ENCODE measurements at places on chromosomes 3 and 15.
A peak's percentile ranks its signal among the peaks of the same experiment; 100 is the strongest.

GRCh38 chr3:171944118-171945016, 95.0 kb upstream of the FNDC3B start:
- no peak for DNase-seq

- DNase-seq, result no peak
Measured at GRCh38 chr3:3516996-3517395, 282.2 kb upstream of the LRRN1 start.

DNA sequence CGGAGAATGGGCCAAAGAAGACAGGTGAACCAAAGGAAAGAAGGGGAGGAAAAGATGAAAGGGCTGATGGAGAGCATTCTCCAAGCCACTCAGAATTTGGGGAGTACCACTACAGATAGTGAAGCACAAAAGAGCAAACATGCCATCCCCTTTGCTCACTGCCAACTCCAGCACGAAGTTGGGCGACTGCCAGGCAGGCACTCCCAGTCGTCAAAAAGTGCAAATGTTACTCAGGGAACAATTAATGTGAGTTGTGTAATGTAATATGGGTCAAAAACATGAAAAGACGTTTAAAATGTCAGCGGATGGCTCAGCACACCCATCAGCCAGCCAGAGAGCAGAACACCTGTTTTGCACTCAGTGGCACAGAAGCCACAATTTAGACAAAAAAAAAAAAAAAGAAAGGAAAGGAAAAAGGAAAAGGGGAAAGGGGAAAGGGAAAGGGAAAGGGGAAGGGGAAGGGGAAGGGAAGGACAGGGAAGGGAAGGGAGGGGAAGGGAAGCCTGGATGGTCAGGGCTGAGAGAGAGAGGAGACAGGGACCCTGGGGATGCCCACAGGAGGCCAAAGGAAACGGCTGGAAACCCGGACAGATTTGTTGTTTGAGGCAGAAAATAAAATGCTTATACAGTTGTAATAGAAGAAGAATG, 82.7 kb downstream of the COL8A1 start:
- no peak for DNase-seq

DNA sequence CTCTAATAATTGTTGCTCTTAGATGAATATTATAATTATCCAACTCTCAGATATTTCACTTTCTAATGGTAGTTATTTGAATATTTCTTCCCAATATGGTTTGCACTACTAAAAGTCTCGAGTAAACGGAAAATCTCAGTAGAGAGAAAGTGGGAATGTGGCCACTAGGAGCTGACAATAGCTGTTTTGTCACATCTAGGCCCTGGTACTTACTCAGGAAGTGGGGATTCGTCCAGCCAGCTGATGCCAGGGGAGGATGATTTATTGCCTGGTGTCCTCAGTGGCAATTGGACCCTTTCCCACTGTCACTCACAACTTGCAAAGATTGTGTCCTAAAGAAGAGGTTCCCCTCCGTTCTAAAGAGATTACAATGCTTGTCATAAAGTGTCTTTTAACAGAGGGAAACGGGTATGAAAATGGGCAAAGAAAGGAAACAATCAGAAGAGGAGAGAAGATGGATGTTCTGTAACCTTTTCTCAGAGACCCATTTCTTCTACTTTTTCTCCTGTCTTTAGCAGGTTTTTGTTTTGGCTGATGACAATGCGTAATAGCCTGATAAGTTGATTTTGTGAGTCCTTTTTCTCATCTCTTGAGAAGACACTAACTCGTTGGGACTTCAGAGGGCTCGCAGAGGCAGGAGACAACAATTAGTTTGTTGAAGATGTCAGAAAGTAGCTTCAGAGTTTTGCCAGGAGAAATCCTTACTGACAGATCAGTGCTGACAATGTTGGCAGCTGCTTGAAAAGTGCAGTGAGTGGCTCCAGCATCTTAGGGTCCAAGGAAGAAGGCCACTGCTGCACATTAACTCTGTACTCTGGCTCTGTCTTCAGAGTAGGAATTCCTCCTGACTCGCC, 320.6 kb downstream of the MECOM start:
- no peak for DNase-seq

GRCh38 chr15:33581032-33581431, 270.3 kb downstream of the RYR3 start:
- no peak for DNase-seq

DNA sequence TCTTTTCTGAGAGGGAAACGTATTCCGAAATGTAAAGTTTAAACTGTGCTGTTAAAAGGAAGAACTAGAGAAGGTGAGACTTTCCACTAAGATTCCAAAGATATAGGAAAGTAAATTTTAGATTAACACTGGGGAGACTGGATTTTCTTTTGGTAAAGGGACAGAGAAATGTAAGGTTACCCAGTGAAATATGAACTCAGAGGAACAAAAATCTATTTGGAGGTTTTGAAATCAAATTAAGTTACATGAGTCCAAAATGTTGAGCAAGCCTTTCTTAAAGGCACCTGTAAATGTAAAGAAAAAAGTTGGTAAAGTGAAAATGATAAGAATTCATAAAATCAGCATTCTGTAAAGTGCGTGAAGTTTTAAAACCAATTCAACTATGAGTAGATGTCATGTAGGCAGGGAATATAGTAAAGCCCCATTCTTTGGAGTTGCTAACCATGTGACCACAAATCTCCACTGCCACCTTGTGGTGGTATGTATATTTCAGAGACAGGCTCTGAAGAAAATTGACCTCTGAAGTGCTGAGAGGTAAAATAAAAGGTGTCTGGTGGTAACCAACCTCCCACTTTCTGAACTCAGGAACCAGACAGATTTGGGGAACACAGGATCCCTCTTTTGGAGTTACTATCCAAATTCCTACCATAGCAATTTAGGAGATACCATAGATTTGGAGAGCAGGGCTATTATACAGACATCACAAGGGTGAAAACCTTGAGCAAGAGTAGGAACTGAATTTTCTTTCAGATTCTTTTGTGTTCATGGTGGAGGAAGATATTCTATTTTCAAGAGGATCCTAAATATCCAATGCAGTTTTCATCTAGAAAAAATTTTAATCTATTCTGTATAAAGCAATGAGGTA, 215.3 kb downstream of the ROBO2 start:
- no peak for DNase-seq

DNA sequence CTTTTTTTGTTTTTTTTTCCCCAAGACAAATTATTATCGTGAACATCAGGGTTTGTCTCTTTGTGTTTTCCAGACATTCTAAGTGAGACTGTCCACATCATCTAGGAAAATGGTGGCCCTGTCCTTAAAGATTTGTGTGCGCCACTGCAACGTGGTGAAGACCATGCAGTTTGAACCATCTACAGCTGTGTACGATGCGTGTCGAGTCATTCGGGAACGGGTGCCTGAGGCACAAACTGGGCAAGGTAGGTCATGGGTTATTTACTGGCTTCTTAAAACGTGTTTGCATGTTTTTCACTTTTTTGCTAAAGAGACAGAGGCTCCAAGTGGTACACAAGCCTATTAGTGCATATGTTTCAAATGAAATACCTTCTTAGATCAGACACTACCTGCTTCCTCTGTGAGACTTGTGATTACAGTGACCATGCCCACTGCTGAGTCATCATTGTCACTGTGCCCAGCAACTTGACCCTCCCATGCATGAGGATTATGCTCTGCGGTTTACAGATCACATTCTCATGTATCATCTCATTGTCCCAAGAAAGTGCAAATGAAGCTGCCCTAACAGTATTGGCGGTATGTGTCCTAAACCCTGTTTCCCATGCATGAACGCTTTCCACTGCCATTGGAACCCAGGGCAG, 395.2 kb upstream of the TPM1 start:
- no peak for DNase-seq

DNA sequence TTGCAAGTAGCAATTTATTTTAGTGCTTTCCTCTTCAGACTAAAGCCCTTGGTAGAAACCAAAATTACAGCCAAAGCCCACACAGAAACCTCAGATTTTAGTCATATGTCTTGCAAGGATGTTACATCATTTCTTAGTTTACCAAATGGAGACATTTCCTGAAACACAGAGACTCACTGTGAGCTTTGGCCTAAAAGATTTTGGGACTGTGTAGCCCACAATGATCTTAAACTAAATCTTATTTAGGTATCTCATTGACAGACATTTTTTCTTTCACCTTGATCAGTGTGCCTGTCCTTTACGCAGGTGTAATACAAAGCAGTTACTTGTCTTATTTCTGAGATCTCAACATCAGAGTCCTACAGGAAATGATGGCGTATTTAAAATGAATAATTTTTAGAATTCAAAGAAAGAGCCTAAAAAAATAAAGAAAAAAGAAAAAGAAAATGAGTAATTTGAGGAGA, 27.8 kb upstream of the AP4E1 start:
- no peak for DNase-seq

DNA sequence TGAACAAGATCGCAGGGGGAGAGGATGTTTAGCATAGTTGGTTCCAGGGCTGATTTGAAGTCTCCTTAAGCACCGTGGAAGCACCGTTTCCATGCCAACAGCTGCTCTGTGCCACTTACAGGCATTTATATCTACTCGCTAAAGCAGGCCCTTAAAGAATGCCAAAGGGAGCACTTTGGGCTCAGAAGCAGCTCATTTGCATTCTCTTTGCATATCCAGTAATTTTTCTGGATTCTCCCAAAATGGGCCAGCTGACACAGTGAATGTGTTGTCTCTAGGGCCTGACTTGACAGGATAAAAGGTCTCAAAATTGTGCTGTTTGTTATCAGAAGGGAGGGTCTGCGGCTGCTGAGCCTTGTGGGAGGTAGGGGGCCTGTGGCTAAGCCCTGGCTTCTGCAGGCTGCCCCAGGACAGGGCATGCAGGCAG, 138.6 kb downstream of the FBLN2 start:
- DNase-seq, result peak; percentile 70

GRCh38 chr15:68717951-68718350, 102.7 kb downstream of the ANP32A start:
- no peak for DNase-seq

GRCh38 chr15:98727115-98728040, 79.0 kb downstream of the IGF1R start:
- no peak for DNase-seq

- peak; percentile 39 for DNase-seq
Measured at GRCh38 chr3:99842826-99843589, 25.3 kb downstream of the CMSS1 start.

GRCh38 chr3:133459400-133459799, 59.5 kb downstream of the BFSP2 start:
- DNase-seq, result peak; percentile 95

GRCh38 chr3:149277331-149277813, 55.7 kb upstream of the CP start:
- DNase-seq, result no peak

DNA sequence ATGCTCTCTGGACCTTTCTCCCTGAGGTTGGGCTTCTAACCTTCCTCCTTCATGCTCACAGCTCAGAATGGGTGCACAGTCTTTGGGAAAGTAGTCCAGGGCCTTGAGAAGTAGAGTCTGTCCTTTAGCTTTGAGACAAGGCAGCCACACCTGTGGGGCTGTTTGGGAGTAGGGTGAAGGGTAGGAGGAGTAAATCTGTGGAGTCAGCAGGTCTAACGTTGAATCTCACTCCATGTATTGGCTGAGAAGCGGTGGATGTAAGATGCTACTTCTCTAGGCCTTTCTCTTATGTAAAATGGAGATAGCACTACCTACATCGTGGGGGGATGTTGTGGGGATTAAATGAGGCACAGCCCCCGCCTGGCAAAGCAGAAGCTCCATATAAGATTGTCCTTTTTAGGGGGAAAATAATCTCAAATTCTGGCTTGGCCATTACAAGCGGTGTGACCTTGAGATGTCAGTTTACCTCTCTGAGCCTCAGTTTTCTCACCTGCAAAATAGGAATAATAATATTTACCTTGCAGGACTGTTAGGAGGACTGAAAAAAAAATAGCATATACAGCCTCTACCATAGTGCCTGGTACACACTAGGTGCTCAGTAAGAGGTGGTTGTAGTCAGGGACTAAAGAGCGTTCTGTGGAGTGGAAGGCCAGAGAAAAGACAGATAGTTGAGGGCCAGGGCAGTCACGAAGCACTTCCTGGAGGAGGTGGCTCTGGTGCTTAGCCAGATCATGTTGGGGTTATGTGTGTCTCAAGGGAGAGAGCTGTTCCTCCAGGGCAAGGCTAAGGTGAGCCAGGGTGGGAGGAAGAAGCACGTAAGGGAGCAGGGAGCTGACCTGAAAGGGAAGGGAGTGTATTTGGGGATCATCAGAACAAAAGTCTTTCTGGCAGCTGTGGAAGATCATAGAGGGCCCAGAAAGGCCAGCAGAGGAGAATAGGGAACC, 82.8 kb upstream of the MRPS22 start:
- no peak for DNase-seq

DNA sequence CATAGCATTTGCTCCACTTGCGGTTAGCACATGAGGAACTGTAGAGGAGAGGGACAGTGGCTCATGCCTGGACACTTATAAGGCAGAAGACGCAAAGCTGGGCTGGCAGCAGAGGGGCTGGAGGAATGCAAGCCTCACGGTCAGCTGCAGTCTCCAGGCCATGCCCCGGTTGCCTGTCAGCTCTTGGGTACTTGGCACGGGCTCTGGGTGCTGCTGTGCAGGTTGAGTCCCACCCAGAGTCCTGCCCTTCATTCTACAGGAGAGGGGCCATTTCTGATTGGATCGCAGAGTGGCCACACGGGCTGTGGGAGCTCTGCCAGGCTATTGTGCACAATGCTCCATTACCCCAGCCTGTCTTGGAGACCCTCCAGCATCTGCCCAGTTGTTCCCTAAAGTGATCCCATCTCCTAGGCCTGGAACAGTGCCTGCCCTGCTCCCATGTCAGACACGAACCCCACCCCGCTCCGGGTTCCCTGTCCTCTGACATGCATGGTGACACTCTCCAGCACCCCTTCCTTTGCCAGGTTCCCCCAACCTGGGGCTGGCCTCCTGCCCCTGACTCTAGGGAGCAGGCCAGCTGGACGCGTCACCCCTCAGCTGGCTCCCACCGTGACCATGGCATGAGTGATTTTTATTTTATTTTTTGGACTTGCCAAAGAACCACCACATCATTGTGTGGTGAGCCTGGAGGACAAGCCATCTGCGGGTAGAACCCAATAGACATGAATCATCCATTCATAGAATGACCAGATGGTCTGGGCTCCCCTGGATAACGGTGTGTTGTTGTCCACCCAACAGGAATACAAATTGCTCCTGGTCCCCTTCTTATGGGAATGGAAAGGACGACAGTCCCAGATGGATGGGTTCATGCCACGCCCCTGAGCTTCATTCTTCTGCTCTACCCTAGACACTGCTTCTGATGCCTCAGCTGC, 51.0 kb upstream of the KLF13 start:
- DNase-seq, result no peak

GRCh38 chr3:123489400-123490004, 40.6 kb upstream of the ADCY5 start:
- DNase-seq, result peak; percentile 13

DNA sequence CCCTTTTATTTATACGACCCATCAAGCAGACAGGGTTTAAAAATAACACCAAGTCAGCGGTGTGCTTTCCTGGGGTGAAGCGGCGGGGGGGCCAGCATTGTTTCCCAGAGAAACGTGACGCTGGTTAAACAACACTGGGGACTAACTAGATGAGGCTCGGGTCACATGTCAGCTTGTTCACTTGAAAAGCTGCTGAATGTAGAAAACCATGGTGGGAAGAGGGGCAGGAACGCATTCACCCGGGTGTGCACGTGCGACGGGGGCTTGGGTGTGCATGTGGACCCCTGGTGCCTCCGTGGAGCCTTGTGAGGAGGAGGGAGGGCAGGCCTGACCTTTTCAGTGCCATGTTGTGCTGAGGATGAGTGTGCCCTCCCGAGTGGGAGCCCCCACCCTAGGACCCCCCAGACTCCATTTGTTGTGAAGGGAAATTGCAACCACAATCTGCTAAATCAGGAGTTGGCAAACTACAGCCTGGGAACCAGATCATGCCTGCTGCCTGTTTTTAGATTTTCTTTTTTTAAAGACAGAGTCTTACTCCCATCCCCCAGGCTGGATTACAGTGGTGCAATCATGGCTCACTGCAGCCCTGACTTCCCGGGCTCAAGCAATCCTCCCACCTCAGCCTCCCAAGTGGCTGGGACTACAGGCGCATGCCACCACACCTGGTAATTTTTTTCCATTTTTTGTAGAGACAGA, 70.4 kb upstream of the CMTM7 start:
- no peak for DNase-seq

All from NCI-H524 treated with DMSO at 0.1 percent for 48 hours (cell line).